ENCODE measurements at places on chromosomes 6 and 20.
A peak's percentile ranks its signal among the peaks of the same experiment; 100 is the strongest.

- no peak for DNase-seq
These were observed 508.4 kb upstream of the SULF2 start for GRCh38 chr20:48293671-48294070.

DNA sequence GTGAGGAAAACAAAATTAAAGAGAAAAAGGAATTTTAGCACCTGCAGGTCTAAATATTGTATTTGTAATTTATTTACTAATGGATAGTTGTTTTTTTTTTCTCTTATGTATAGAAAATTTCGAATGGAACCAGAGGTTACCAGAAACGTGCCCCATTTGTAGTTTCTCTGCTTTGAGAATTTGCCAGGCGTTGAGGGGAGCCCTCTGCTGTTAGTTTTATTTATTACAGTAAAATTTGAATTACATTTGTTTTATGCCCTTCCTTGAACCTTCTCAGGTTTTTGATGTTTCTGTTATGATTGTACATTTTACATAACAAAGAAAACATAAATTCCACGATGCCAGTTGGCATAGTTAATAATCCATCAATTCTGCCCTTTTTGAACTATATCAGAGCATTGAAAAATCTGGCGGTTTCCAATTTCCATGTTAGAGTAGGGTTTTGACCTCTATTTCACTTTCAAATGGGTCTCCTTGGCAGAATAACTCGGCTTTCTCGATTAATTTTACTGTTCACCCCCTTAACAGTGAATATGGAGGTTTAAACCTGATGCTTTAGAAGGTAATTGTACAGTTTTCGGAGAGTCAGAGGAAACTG lies 35.1 kb upstream of the RFPL4B start:
- DNase-seq = peak; percentile 62

- DNase-seq = no peak
These were observed 146.2 kb downstream of the VEGFA start for GRCh38 chr6:43915986-43916923.

GRCh38 chr6:161622779-161623178 lies 348.9 kb upstream of the AGPAT4 start:
- DNase-seq = no peak

DNA sequence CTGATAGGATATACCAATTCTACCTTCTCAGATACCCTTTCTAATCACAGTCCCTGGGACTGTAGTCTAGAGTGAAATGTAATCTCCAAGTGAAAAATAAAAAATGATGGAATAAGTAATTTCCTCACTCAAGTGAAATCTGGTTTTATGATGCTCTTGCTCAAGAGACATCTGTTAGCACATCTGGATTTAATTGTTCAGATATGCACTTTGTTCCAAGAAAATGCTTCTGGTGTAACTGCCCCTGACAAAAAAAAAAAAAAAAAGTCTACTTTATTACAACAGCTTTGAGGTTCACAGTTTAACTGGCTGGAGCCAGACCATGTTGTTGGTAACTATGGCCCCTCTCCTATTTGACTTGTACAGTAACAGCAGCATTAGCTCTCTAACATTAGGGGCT lies 251.8 kb downstream of the BTBD9 start:
- no peak for DNase-seq

DNA sequence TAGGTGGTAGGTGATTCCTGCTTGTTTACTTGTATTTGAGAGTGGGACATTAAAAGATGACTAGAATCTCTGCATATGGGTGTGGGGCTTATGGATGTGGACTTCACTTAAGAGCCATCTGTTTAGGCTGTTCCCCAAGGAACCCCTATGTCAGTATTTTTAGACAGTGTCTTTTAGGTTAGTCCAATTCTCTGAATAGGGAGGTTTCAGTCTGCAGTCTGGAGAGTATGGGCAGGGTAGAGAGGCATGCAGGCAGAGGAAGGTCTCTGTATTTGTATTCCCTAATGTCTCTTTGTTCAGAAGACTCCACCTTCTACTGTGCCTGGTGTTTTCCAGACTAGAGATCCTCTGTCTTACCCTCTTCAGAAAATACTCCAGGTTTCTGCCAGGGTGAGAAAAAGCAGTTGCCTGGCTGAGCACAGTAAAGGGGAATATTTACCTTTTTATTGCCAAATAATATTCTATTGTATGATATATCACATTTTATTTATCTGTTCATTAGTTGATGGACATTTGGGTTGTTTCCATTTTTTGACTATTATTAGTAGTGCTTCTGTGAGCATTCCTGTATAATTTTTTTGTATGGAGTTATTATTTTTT lies 19.1 kb downstream of the SLX4IP start:
- DNase-seq = peak; percentile 20

DNA sequence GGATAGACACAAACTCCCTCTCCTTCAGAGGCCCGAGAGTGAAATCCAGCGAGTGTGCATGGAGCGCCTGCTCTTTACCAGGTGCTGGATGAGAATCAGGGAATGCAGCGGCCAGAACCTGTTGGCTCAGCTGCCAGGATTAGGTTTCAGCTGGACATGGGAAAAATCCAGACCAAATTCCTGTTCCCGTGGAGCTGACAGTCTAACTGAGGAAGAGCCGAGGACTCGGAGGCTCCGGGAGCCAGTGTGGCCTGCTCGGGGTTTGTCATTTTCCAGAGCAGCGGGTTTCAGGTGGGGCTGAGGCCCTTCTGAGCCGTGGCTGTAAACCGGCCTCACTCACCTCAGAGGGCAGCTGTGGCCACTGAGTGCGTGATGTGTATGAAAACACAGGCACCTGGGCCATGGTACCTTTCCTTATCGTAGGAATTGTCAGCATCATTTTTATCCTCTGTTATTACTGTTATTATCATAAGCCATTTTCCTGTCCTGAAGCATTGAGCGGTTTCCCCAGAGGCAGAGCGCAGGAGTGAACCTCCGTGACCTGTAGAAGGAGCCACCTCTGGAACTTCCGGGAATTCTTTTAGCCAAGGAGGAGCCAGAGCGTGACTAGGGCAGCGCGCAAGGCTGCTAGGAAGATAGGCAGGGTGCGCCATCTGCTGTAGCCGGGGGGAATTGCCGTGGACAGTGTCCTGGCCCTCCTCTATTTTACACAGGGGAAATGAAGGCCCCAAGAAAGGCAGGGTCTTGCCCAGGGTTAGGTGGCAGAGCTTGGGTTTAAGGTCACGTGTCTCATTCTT lies 27.3 kb downstream of the PKIG start:
- peak; percentile 98 for DNase-seq

- DNase-seq = no peak
These were observed 150.0 kb upstream of the SPACA1 start for GRCh38 chr6:87897663-87898062.

DNA sequence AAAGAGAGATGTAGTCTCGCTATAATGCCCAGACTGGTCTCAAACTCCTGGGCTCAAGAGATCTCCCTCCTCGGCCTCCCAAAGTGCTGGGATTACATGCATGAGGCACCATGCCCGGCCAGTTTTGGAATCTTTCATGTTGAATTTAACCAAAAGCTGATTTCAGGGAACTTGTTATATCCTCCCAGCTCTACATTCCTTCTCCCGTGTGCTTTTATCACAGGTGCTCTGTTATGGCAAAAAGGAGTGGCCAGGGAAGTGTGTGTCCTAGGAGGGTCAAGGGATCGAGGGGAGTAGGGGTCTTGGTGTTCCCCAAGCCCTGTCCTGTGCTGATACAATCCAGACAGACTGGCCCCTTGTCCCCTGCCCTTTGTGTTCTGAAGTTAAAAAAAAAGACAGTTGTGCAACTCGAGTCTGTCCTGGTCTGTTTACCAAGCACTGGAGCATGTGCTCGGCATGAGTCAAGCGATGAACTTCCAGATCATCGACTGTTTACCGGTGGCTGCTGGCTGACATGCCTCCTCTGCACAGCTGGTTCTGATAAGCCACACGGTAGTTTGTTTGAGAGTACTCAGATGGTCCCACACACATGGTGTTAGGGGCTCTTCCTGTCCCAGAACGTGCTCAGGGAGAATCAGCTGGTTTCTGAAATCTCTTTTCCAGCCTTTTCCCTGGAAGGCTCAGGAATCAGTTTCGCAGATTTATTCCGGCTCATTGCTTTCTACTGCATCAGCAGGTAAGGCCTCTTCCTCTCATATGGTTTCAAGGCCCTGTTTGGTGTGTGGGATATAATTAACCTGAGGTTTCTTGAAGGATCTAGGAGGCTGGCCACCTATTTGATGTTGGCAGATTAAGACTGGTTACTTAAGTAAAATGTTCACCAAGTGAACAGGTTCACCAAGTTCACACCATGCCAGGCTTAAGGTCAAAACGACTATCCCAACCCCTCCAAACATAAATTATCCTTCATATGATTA lies 52.6 kb upstream of the NAA20 start:
- peak; percentile 86 for DNase-seq

DNA sequence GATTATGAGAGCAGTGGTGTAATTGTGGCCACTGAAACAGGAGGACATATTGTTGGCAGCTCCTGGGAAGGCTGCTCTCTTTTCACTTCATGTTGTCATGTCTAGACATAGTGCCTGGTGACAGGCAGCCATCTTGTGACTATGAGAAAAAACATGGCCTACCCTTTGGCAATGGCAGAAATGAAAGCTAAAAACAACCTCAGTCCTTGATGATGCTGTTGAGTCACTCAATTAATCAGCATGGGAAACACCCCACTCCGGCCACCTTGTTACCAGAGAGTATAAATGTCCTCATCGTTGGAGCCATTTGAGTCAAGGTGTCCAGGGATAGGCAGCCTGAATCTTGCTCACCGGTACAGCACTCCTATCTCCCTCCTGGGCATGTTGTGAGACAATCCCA lies 31.2 kb upstream of the HMGA1 start:
- no peak for DNase-seq

GRCh38 chr20:44916586-44916985 lies 6.7 kb downstream of the PABPC1L start:
- no peak for DNase-seq

DNA sequence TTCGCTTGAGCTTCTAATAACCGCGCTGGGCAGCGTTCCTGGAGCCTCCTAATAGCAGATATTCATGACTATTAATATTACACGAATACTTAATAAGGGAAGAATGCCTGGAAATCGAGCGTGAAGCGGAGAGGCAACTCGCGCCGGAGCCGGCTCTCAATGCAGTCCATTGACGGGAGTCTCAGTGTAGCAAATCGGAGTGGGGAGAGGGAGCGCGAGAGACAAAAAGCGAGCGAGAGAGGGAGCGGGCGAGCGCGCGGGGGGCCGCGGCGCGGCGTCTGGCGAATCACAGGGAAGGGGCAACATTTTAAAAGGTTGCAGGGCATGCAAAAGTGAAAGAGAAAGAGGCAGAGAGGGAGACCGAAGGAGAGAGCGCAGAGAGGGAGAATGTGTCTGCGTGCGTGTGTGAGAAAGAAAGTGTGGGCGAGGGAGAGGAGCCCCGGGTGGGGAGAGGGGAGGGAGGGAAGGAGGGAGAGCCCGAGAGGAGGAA lies 2.9 kb downstream of the TFAP2A start:
- DNase-seq = peak; percentile 50

GRCh38 chr6:18990059-18990978 lies 603.2 kb downstream of the RNF144B start:
- DNase-seq = peak; percentile 89

DNA sequence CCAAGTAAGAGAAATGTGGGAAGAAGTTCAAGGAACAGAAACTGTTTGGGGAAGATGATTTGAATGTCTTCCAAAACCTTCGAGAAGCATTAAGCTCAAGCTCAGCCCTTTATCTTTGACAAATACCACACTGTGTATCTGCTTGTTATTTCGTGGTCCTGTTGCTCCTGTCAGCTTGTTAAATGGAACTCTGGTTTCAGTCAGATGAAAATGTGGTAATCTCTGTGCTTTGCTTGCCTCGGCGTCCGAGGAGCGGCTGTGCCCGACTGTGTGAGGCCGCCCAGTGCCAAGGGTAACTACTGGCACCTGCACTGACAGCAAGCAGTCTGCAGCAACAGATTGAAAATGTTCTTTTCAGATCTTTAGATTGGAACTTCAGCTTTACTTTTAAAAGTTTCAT lies 577.9 kb upstream of the FLRT3 start:
- no peak for DNase-seq

GRCh38 chr20:4012589-4012988 lies 2.8 kb downstream of the RNF24 start:
- DNase-seq = no peak

DNA sequence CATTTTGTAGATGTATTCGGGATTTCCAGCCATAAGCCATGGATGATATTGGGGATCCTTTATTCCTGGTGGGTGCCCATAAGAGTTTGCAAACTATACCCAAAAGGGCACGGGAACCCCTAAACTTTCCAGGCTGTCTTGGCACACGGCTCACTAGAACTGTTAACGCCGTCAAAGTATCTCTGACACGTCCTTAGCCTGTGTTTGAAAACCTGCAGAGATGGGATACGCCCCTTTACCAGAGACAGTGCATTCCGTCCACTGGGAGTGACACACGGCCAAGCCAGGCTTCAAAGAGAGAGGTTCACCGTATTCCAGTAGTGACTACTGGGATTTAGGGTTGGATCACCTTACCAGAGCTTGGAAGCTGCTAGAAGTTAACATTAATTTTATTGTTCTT lies 95.0 kb downstream of the THBS2 start:
- DNase-seq = no peak

DNA sequence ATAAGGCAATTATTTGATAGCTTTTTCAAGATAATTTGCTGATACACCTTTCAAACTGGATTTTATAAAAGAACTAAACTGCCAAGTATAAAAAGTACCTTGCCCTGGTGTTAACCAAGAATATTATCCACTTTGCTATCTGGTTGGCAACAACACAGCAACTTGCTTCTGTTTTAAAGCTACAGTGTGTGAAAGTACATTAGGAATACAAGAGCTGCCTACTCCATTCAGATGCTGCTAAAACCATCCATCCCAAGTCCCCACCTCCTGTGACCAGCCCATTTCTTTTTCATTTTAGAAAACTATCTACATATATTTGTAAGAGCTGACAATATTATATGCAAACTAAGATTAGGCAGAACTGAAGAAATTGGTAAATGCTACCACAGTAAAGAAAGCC lies 12.8 kb downstream of the CLDN20 start:
- DNase-seq = no peak

DNA sequence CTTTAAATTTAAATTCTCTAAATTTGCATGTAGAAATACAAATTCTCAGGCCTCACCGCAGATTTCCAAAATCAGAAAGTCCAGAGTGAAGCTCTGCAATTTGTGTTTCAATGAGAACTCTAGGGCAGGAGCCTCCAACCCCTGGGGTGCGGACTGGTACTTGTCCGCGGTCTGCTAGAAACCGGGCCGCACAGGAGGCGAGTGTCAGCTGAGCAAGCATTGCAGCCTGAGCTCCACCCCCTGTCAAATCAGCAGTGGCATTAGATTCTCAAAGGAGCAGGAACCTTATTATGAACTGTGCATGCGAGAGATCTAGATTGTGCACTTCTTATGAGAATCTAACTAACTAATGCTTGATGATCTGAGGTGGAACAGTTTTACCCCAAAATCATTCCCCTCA lies 203.0 kb upstream of the PCSK2 start:
- DNase-seq = peak; percentile 7

All from DMS53 (cell line).